IMR-90 (cell line): ENCODE measurements at places on chromosomes 3 and 15. TPM values are rescaled to one million over a fixed set of nuclear protein-coding genes. Genes with fewer than 3 reads are reported as not detected.

The KLF13 gene
- total RNA-seq: 9.5 and 10.8 TPM in 2 replicates

The TICRR gene
- 3.0 and 3.3 TPM in 2 replicates for total RNA-seq

The UTS2B gene
- 0.72 and 0.83 TPM in 2 replicates for total RNA-seq

The BCHE gene
- 1.6 and 1.9 TPM in 2 replicates for total RNA-seq

The HGD gene
- total RNA-seq: not detected in 2 replicates

The SOX14 gene
- not detected in 2 replicates for total RNA-seq

The NR2E3 gene
- total RNA-seq: under 0.01 and 0.56 TPM in 2 replicates

The CLRN1 gene
- total RNA-seq: not detected in 2 replicates

The NUP210 gene
- total RNA-seq: under 0.01 TPM in 1 of 2 replicates, not detected in the other

The P3H2 gene
- 54.7 and 74.4 TPM in 2 replicates for total RNA-seq

The COL7A1 gene
- 3.1 and 4.1 TPM in 2 replicates for total RNA-seq

The TGM4 gene
- under 0.01 TPM in 1 of 2 replicates, not detected in the other for total RNA-seq

The HIGD2B gene
- total RNA-seq: not detected in 2 replicates

The AP3B2 gene
- total RNA-seq: not detected in 2 replicates

The MUC13 gene
- total RNA-seq: not detected in 2 replicates
